Fibroblast of pulmonary artery (primary cell): ENCODE measurements at places on chromosomes 3 and 15.

DNA sequence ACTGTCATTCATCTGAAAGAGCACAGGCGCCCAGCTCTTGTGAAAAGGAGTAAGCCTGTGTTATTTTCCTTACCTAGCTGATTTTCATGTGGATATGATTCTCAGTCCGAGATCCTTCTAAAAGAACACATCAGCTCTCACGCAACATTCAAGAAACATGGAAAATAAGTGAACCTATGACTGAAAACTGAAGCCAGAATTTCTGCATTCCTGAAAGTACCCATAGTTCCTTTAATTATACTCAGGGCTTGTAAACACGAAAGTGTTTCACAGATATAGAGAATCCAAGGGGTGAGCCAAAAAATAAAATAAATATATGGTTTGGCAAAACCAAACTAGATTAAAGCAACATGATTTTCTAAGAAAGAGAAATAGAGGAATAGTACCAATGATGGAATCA, 100.8 kb upstream of the CHMP2B start:
- DNase-seq, result no peak

GRCh38 chr15:71914092-71914491, 103.7 kb downstream of the NR2E3 start:
- no peak for DNase-seq

DNA sequence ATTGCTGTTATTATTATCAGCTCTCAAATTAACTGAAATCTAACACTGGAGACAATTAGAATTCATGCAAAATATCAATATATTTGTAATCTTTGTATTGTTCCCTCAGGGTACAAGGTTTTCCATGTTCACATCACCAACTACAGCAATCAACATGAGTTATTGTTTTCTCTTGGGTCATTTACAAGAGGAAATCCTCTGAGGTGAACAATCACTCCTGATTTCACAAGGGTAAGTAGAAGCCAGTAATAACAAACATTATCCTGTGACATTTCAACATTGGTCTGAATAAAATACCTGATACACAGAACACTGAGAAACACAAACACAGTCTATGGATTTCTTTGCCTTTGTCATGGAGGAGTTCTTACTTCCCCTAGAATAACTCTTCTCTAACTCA, 174.0 kb downstream of the SUCNR1 start:
- peak; percentile 92 for DNase-seq

DNA sequence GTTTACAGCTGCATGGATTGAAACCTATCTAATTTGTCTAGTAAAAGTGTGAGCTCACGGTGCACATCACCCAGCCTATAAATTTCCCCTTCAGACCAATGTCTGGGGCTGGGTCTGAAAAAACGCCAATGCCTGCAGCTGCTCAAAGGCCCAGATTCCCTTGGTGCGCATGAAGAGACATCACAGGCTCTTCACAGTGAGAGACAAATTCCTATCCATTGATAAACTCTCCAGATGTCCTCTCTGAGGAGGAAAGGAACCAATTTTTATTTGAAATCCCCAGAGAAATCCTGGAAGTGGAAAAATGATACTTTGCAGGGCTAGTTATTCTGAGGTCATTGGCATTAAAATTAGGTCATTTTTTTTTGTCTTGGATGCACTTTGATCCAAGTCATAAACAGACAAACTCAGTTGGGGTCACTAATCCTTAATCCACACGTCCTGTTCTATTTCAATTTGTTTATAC, 360.5 kb downstream of the EPHA3 start:
- DNase-seq, result no peak

- DNase-seq, result peak; percentile 41
These were observed 6.0 kb upstream of the B3GNT5 start for GRCh38 chr3:183247011-183247589.

- DNase-seq, result peak; percentile 44
These were observed 184.1 kb downstream of the ADAMTSL3 start for GRCh38 chr15:83837945-83838571.

DNA sequence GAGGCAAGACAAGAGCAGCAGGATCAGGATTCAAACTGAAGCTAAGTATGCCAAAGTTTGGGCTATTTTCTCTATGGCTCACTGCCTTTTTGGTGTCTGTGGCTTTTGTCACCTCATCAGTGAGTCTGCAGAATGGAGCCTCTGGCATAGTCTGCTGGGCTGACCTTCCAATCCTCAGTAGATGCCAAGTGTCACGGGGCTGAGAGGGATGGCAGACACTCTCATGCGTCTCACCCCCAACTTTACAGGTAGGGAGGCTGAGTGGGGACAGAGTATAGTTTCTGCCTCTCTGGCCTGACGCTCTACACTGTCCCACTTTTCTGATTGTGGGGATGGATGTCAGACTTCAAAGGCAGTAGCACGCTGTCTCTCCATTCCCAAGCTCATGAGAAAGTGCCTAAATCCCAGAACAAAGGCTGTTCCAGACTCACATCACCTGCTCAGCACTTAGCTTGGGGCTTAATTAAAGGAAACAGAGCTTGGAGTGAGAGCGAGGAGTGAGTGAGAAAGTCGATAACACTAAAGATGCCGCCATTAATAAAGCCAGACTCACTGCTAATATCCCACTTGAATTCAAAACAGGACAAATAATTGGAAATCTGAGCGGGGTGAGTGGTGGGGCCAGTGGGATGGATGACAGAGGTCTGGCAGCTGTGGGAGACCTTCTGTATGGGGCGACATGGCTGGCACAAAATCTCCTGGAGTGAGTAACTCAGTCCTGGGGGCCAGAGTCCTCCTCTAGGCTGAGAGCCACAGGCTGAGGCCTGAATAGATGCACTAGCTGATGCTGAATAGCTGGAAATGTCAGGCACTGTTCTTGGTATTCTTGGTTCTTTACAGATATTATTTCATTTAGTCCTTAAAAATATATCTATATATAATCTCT, 78.4 kb upstream of the MRPS22 start:
- no peak for DNase-seq

GRCh38 chr15:98289747-98290146, 329.2 kb downstream of the ARRDC4 start:
- DNase-seq, result no peak

- peak; percentile 86 for DNase-seq
These were observed 716 bp downstream of the PTPN23 start for GRCh38 chr3:47381317-47382157.

DNA sequence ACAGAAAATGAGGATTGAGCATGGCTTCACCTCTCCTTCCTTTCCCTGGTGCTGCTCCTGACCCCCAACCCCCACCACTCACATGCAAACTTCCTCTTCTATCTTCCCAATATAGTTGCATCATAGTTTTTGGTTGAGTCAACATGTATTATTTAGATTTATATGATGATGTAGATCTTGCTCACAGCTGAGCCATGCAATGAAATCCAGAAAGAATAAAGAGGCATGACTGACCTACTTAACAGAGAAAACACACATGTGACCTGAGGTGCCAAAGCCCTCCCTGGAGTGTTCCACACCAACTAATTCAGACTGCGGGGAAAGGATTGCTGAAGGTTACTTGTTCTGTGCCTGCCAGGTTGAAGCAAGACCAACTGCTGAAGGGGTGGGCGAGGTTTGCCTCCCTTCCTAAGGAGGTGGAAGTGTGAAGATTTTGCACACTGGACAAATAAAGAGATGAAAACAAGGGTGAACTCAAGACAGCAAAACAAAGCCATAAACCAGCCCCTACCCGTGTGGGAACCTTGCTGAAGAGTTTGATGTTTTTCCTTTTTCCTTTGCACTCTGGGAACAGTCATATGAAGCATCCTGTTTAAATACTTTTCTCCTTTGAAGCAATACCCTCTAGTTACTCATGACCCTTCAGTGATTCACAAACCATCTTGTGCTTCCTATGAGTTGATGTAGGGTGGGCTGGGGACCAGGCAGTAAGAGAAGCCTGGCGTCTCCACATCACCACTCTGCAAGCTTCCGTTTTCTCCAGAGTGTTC, 155.2 kb upstream of the UBE2E1 start:
- peak; percentile 78 for DNase-seq

DNA sequence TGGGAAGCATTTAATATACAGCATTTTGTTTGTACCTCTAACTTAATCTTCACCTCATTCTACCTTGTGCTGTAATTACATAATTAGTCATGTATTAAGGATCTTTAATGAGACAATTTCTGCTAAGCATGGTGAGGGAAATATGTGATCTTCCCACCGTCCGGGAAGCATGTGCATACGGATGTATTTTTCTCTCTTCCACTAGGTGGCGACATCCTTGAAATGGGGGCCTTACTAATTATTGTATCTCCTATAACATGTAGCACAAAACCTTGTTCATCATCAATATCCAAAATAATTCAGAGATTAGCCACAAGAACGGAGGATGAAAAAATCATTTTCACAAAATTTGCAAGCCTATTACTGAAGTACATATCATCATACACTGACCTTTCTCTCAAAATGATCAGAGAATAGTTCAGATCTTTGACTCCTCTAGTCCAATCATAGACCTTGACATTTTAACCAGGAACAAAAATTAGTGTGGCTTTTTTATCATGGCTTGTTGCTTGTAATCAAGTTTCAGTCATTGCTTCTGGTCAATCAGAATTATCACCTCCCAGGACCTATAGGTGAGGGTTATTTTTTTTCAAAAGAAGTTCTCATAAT, 148.9 kb upstream of the GBE1 start:
- peak; percentile 49 for DNase-seq

- no peak for DNase-seq
These were observed 26.6 kb downstream of the BTLA start for GRCh38 chr3:112472691-112473090.

DNA sequence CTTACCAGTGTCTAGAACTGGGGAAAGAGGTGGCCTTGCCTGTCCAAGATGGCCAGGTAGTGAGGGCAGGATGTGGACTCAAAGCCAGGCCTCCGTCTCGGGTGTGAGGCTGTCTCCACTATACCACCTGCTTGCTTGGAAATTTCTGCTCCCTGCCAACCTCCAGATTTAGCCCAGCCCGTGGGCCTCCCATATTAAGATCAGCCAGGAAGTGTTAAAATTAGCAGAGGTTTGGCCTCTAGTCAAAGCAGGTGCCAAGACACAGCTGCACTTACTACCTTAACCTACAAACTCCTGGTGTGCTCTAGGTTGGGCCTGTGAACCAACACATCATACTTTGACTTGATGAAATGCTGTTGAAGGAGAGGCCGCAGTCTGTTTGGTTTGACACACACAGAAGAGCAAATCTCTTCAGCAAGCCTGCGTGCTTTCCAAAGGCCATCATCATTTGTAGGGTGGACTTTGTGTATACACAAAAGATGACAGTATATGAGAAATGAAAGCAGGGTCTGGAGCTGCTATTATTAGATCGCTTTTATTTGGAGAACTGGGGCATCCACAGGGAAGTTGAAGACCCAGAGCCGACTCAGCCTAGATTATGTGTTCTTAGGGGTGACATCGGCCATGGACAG, 206.5 kb downstream of the XXYLT1 start:
- DNase-seq, result no peak

- DNase-seq, result peak; percentile 31
These were observed 175.8 kb upstream of the STT3B start for GRCh38 chr3:31356941-31357340.

- no peak for DNase-seq
These were observed 785 bp downstream of the MFSD1 start for GRCh38 chr3:158802409-158803268.

DNA sequence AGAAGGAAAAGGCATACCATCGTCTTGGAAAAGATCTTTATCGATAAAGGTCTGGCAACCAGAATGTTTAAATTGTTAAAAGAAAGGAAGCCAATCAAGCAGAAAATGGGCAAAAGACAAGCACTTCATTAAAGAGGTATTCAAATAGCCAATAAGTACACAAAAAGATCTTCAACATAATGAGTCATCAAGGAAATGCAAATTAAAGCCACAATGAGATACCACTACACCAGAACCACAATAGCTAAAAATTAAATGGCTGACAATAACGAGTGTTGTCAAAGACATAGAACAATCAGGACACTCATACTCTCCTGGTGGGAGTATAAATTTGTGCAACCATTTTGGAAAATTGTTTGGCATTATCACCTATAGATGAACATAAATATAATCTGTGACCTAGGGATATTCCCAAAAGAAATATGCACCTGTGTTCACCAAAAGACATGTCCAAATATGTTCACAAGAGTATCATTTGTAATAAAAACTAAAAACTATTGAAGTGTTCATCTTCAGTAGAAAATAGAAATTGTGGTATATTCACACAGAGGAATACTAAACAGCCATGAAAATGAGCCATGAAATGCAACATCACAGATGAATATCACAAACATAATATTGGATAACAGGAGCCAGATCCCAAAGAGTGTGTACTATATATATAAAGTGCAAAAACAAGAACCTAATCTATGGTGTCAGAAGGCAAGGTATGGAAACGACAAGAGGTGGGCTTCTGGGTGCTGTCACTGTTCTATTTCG, 14.4 kb upstream of the BTBD1 start:
- no peak for DNase-seq

GRCh38 chr15:72050700-72051099, 67.2 kb downstream of the MYO9A start:
- no peak for DNase-seq

DNA sequence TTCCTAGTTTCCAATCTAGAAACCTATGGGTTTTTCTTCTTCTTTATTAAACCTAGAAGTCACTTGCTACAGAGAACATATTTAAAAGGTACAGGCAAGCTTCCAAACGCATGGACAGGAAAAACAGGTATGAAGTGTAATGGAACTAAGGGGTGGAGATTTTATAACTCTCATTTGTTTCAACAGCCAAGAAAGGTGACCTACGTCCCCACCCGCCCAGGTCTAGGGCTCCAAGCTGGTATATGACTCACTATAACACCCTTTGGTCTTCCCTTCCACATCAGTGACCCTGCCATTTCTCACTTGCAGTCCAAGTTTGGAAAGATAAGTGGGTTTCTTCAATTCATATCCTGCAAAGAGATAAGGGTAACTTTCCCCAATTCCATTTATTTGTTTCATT, 6.0 kb upstream of the LIPH start:
- DNase-seq, result no peak
